NCI-H2227 treated with DMSO at 0.1 percent for 48 hours (cell line): ENCODE measurements at places on chromosomes 3 and 15.
A peak's percentile ranks its signal among the peaks of the same experiment; 100 is the strongest.

- DNase-seq: no peak
Observed at GRCh38 chr15:77628010-77628409, 4.7 kb downstream of the LINGO1 start.

DNA sequence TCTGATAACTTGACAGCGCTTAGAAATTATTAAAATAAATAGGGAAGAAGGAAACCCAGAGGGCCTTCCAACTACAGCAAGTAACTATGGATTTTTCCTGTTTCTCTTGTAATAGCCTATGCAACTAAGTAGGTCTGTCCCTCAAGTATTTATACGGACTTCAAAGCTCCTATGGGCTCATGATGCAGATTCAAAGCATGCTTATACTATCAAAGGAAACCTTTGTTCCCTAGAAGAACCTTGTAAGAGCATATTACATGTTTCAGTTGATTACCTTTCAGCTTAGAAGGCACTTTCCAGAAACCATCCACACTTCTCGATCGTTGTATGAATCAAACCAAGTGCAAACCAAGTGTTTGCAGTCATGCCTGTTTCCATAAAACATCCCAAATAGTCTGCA is 158.8 kb downstream of the ALCAM start:
- no peak for DNase-seq

- no peak for DNase-seq
Observed at GRCh38 chr3:124845406-124845805, 41.8 kb downstream of the ITGB5 start.

- no peak for DNase-seq
Observed at GRCh38 chr3:184737641-184738505, 26.0 kb upstream of the MAGEF1 start.

- DNase-seq: no peak
Observed at GRCh38 chr15:80777826-80778620, 1.1 kb upstream of the CEMIP start.

DNA sequence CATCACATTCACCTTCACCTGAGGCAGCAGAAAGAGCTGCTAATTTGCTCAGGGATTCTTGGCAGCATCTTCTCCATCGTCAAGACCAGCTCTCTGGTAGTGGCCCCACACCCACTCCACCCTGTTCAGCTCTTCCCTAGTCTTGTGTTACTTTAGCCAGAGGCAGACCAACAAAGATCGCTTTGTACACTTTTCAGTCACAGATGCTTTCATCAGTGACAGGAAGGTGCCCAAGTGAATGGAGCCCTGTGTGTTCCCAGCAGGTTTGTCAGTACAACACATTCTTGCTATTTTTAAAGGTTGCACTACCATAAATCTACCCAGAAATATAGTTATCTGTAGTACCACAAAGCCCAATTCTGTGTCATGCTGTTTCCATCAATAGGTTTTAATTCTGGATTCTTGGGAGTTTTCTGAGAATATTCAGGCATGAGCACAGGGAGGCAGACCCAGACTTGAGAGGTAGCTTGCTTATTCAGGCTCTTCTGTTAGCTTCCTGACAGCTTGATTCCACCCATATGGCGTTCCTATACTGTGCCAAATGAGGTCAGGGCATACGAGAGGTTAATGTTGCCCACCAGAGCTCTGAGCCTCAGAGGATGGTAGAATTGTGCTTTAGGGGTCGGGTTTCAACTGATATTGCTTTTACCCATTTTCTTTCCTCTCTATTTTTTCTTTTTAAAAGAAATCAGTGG is 109.8 kb upstream of the MANF start:
- DNase-seq: no peak

- DNase-seq: no peak
Observed at GRCh38 chr3:102593812-102594602, 159.2 kb downstream of the ZPLD1 start.

DNA sequence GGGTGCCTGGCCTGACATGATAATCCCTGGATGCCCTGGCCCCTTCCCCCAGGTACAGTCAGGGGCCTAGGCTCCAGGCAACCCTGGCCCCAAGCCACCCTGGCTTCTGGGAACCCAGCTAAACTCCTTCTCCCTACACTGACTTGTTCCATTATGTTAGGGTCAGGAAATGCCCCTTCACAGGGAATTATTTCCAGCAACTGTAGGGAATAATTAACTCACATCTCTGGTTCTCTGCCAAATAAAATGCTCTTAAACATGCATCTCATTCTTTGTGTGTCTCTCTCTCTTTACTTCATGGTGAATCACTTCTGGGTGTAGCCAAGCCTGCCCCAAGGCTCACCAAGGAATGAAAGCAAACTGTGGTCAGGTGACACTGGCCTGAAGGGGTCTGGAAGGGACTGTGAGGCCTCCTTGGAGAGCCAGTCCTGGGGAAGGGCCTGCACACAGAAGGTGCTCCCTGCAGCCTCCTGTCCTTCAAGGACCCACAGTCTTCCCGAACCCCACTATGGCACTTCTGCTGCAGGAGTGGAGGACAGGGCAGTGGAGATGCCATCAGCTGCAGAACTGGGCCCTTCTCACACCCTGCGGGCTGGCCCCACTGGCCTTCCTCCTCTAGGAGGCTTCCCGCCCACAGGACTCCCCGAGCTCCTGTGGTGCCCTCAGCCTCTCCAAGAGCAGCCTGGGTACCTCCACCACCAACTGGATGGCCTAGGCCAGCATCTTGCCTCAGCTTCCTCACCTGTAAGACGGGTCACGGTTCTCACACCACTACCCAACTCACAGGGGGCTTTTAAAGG is 17.6 kb downstream of the TKT start:
- peak; percentile 49 for DNase-seq

GRCh38 chr15:60370105-60370868 is 27.5 kb downstream of the ANXA2 start:
- DNase-seq: no peak

DNA sequence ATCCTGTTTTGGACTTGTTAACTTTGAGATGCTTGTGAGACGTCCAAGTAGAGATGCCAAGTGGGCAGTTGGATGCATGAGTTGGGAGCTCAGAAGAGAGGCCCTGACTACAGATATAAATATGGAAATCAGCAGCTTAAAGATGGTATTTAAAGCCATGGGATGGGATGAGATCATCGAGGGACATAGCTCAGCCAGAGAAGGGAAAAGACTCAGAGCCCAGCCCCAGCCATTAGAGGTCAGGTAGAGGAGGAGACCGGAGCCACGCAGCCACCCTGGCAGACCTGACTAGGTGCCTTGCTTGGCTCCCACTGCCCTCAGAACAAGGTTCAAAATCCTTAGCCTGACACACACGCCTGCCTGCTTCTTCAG is 31.1 kb downstream of the ATP2B2 start:
- no peak for DNase-seq

DNA sequence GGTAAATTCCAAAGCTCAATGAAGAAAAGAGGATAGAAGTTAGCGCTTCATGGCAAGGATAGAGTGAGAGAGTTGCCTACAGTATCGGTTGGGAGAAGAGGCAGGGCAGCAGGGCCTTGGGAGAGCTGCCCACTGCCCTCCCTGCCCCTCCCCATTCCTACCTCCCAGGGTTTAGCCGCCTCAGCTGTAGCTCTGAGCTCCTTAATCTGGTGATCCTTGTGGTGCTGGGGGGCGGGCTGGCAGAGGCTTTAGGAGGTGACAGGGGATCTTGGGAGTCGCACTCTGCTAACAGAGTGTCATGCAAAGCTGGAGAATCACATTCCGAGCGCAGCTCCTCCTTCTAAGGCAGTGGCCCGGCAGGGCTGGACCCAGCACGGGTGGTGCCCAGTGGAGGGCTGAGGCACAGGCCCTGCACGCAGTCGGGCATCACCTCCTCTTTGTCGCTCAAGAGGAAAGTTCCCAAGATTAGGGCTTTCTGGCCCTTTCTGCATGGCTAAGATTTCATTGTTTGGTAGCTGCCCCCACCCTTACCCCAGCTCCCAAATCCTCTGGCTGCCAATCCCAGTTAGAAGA is 57.1 kb upstream of the POLG start:
- no peak for DNase-seq

DNA sequence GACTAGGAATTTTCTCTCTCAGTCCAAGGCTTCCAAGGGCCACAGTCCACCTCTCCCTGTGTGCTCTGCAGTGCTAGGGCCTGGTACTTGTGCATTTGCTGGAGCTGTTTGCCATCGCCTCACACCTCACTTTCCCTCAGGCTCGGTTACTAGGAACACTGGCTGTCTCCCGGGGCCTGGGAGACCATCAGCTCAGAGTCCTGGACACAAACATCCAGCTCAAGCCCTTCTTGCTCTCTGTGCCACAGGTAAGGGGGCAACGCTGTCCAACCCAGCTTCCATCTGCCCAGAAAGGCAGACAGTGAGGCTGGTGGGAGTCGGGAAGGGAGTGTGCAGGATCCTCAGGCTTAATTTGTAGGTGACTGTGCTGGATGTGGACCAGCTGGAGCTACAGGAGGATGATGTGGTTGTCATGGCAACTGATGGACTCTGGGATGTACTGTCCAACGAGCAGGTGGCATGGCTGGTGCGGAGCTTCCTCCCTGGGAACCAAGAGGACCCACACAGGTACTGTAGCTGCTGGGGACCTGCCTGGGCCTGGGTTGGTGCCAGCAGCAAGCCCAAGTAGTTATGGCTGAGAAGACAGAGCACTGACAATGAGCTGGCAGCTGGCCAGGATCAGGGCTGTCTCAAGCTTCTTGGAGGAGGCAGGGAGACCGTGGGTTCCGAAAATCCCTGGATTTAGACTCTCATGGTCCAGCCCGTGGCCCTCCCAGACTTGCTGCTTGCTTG is 3.4 kb downstream of the PPM1M start:
- DNase-seq: no peak

DNA sequence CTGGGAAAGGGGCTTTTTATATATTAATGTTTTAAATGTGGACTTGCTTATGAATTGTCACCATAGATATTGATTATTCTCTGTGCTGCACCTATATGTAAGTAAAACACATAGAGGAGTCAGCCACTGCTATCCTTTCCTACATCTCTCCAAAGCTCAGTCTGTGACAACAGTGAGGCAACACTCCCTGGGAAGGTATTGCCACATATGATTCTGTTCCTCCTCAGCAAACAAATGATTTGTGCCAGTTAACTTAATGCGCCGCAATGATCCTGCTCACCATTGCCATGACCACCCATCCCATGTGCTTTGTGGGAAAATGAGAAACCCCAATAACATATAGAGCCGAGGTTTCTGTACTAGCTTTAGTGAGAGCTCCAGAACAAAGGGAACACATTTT is 75.1 kb upstream of the FBN1 start:
- DNase-seq: no peak

- no peak for DNase-seq
Observed at GRCh38 chr15:47371939-47372338, 345.4 kb upstream of the SEMA6D start.

- DNase-seq: no peak
Observed at GRCh38 chr15:85289677-85290365, 90.6 kb upstream of the AKAP13 start.

- no peak for DNase-seq
Observed at GRCh38 chr3:196063456-196063855, 18.4 kb downstream of the TFRC start.

GRCh38 chr15:83613714-83614113 is 40.2 kb upstream of the ADAMTSL3 start:
- DNase-seq: no peak

- DNase-seq: no peak
Observed at GRCh38 chr3:195030791-195031321, 240.1 kb downstream of the XXYLT1 start.

GRCh38 chr3:69161587-69162307 is 39.4 kb upstream of the LMOD3 start:
- peak; percentile 19 for DNase-seq

DNA sequence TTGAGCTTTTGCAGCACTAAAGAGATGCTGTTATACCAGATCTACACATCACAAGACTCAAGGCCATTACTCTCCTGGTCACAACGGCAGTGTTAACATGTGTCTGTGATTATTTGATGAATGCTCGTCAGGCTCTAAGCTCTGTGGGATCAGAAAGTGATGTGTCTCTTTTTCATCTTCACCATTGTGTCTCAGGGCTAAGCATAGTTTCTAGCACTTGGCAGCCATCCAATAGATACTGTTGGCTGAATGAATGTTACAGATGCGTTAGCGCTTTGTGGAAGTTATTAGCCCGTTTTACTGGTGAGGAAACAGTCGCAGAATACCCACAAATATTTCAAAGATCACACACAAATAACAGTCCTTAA is 1.2 kb upstream of the FAM81A start:
- DNase-seq: peak; percentile 38
